Fibroblast of upper back skin (primary cell): ENCODE measurements at places on chromosomes 3 and 15.

DNA sequence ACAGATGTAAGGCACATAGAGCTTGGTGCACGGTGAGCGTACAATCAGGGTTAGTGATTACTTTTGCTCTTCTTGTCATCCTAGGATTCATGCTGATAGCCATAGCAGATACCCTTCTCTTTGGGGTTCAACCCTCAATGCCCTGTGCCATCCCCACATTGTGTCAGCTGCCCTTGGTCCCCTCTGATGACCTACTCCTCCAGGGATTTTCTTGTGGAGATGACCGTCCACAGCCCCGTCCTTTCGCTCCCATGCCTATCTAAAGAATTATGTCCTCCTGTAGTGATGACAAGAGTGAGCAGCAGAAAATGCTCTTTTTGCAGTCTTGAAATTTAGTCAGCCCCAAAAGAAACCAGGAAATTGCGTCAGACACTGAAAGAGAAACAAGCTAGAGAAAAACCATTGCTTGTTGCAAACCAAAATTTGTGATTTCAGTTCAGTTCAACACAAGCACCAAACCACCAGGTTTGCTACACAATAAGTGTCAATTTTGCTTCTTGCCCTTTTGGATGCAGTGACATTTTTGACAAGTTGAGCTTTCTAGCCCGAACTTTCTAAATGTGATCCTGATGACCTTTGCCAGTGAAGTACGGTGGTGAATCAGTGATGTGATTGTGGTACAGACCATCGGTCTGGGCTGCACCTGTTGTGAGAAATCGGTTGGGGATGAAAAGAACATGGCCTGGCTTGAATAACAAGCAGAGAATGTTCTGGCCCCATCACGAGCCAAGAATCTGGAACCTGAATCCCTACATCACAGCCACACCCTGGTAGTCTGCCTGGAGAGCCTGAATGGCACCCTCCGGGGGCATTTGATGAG lies 41.3 kb downstream of the CMTM7 start:
- DNase-seq: peak; percentile 29

DNA sequence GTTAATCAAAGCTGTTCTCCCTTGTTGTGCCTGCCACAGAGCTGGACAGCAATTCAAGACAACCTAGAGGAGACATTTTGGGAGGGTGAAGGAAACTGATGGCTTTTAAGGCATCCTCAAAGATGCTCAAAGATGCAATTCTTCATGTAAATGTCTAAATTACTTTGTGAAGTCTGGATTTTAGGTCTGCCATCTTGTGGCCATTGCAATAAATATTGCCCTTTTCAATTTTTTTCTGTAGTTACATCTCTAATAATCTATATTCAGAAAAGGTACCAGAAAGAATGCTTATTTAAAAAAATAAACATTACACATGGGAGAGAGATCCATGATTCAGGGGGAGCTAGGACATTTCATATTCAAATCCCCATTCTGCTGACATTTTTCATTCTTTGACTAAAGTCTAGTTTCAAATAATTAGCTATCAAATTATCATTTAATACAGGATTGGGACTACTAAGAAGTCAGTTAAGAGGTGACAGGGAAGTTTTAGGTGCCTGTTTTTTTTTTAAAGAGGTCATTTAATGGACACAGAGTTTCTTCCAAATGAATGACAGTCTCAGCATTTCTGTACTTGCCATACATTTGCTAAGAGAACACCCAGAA lies 259.8 kb upstream of the WNT5A start:
- peak; percentile 31 for DNase-seq

DNA sequence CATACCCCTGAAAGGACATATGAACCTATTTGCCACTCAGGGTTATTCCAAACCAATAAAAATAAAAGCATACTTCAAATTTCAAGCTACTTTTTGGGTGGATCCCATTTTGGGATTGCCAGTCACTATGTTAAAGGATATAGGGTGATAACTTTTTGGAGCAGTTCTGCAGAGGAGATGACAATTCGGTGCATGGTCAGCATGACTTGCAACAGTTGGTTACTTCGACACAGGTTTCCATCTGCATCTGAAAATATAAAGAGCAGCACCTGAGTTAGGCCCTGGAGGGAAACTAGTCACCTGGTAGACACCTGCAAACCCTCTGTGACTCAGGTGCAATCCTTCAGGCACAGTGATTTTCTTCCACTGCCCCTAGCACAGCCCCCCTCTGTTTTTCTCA lies 38.5 kb downstream of the RASGRP1 start:
- no peak for DNase-seq

DNA sequence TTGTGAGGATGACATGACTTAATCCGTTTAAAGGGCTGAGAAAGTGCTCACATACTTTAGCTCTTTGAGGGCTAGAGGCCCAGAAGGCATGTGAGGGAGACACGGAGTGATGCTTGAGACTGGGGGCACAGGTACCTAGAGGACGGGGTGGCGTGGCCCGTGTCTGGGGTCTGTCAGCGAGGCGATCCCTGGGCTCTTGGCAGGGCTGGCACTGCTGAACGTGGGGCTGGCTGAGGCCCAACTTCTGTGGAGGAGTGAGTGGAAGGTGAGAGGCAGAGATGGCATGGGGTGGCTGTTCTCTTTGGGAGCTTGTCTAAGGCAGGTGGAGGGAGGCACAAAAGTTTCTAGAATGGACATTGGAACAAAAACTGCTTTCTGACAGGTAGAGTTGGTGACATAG lies 9.5 kb downstream of the SEMA4B start:
- DNase-seq: no peak

- no peak for DNase-seq
Measured at GRCh38 chr3:39281533-39281932, 1.7 kb upstream of the CX3CR1 start.

DNA sequence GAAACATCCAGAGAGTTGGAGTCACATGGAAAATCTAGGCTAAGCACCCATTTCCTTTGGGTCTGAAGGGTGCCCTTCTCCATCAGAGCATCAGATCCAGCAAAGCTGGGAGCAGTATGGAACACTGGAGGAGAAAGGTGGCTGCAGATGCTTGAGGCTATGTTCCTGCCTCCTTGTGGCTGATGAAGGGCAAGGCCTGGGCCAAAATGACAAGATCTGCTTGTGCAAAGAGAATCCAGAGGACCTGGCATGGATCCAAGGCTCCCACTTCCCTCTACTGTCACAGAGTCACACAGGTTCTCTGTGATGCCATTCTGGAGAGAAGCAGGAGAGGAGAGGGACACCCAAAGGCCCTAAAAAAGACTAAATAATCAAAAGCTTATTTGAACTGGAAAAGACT lies 9.2 kb upstream of the ATP8B4 start:
- no peak for DNase-seq

GRCh38 chr3:106006001-106006400 lies 137.2 kb upstream of the CBLB start:
- peak; percentile 86 for DNase-seq

- DNase-seq: no peak
Measured at GRCh38 chr15:38192496-38192895, 60.1 kb upstream of the SPRED1 start.

- DNase-seq: no peak
Measured at GRCh38 chr3:159844801-159845261, 143.8 kb upstream of the IL12A start.

DNA sequence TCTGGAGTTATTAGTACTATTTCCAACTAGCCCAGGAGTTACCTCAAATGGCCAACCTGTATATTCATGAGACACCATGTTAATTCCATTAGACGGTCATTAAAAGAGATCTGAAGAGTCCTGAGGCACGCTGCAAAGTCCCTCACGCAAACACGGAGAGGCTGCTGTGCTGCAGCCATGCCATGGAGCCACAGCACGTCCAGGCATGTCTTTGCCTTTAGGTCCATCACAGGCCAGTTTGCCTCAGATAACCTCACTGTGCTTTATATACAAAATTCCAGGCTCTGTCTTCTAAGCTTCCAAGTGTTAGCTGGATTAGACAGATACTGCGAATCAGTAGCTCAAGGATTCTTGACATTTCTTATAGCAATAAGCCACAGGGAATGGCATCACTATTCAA lies 9.8 kb upstream of the PLAAT1 start:
- no peak for DNase-seq

- no peak for DNase-seq
Measured at GRCh38 chr3:8452112-8452511, 49.5 kb upstream of the LMCD1 start.

DNA sequence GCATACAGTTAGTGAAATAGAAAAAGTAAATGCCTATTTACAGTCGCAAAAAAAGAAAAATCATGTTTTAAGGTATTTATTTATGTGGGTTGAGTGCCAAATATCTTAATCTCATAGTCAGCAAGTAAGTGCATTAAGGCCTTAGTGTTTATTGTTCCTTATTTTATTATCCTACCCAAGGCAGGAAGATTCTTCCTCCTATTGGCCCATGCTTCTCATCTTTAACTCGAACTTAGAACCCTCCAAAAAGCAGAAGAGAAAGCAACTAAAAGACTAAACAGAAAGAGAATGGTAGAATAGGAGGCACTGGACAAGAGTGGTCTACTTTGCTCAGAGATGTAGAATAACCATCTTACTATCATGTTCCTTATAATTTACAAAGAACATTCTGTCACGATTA lies 7.5 kb downstream of the RFX7 start:
- no peak for DNase-seq

GRCh38 chr3:20080956-20081554 lies 40.8 kb downstream of the KAT2B start:
- no peak for DNase-seq

- no peak for DNase-seq
Measured at GRCh38 chr3:51384055-51384725, 901 bp upstream of the MANF start.

- DNase-seq: peak; percentile 16
Measured at GRCh38 chr3:107496855-107497254, 25.9 kb upstream of the BBX start.

DNA sequence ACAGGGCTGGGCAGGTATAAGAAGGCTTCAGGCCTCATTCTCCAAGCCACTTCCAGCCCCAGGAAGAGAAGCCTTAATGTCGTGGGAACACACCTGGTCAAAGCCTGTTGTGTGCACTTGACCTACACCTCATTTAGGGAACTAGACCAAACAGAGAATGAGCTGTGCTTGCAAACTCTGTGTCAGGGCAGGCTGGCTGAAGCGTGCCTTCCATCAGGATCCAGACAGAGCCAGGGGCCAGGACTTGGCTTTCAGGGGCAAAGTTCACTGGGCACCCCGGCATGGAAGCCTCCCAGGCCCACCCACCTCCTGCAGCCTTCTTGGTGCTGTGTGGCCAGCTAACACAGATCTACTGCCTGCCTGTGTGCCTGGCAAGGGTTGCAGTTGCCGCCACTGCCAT lies 11.5 kb downstream of the RBPMS2 start:
- DNase-seq: no peak

GRCh38 chr3:181998828-181999227 lies 287.1 kb downstream of the SOX2 start:
- DNase-seq: no peak

GRCh38 chr3:125207949-125208568 lies 4.5 kb downstream of the SLC12A8 start:
- no peak for DNase-seq

GRCh38 chr3:153096731-153097131 lies 65.3 kb upstream of the RAP2B start:
- DNase-seq: no peak

DNA sequence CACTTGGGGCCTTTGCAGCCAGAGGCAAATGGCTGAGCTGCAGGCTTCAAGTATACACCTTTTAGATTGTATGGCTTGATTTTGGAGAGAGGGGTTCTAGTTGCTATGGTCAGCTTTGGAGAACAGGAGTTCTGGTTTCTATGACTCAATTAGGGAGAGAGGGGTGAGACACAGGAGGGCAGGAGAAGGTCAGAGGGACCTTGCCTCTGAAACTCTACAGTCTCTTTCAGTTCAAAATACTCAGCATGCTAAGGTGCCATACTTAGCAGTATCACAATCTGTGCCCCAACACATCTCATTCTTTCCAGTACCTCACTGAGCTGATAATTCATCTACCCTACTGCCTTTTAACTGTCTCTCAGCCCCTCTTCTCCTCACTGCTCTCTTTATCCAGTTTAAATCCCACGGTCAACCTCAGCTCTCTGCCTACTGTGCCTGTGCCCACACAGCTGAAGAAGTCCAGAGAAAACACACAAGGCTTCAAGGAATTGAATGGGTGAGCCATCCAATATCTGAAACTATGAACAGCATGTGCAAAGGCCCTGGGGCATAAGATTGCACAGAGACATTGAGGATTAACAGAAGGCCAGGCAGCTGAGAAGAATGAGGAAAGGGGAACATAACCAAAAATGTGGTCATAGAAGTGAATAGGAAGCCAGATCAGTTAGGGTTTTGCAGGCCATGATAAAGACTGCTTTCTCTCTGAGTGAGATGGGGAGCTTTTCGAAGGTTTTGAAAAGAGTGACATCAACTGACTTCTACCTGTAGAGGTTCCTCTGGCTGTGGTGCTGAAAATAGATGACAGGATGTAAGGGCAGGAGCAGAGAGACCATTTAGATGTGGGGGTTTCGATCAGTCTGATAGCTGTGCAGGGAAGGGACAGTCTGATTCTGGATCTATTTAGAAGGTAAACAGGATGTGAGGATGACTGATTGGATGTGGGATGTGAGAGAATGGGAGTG lies 54.5 kb upstream of the C3orf80 start:
- DNase-seq: no peak

- DNase-seq: no peak
Measured at GRCh38 chr3:40129981-40130380, 179.5 kb upstream of the EIF1B start.

- no peak for DNase-seq
Measured at GRCh38 chr3:11407644-11408043, 135.4 kb downstream of the ATG7 start.

GRCh38 chr3:138717348-138717747 lies 108.8 kb downstream of the FAIM start:
- no peak for DNase-seq

- no peak for DNase-seq
Measured at GRCh38 chr15:36784098-36784670, 204.8 kb downstream of the CDIN1 start.

DNA sequence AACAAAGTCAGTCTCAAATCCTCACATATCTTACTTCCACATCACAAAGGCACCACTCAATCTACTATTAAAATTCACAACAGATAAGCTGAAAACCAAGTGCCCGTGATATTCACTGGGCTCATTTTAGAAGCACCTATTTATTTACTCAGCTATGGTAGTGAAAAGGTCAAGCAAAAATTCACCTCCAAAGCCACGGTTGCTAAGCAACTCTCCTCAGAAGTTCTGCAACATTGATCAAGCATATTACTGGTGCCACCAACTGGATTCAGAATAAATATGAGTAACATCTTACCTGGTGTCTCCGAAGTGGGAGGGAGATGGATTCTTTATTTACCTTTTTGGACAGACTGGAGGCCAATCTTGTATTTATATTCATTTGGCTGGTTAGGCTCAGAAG lies 714.8 kb downstream of the FHIT start:
- no peak for DNase-seq
